ENCODE measurements at places on chromosomes 7 and 10.
A peak's percentile ranks its signal among the peaks of the same experiment; 100 is the strongest.

DNA sequence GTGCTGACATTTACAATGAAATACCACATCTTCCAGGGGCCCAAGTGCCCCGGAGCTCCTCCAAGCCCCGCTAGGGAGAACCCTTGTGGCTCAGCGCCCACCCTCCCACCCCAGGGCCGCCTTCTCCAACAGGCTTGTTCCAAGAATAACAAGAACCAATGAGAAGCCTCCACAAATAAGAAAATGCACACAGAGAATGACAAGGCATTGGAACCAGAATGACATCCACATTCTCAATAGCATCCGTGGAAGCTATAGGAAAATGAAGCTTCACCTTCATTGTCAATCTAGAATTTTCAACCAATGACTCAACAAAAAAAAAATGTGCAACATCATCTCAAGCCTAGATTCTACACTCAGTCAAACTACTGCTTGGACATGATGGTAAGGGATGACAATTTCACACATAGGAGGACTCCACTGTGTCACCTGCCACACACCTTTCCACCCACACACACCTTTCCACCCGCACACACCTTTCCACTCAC lies 50.4 kb upstream of the PPP2R2D start:
- no peak for DNase-seq

DNA sequence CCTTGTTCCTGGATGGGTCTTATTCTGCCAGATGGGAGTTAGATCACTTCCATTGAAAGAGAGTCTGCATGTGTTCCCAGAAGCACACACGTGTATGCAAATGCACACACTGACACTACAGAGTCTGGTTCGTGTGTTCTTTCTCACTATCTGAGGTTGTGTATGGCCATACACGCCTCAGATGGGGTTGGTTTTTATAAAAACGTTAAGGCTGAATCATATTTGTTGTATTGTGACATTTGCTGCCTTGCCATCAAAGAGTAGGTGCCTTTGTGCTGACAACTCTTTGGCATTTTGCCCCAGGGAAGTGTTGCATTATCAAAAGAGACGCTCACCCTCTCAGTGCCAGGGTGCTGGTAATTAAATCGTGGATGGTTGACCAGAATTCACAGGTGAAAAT lies 37.7 kb upstream of the HDAC9 start:
- no peak for DNase-seq

DNA sequence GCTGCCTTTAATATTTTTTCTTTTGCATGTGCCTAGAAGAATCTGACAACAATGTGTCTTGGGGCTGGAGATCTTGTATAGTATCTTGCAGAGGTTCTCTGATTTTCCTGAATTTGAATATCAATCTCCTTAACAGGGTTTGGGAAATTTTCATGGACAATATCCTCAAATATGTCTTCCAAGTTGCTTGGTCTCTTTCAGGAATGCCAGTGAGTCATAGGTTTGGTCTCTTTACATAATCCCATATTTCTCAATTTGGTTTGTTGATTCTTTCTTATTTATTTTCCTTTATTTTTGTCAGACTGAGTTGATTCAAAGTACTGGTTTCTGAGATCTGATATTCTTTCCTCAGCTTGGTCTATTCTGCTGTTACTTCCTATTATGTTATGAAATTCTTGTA lies 208.7 kb upstream of the GLI3 start:
- no peak for DNase-seq

DNA sequence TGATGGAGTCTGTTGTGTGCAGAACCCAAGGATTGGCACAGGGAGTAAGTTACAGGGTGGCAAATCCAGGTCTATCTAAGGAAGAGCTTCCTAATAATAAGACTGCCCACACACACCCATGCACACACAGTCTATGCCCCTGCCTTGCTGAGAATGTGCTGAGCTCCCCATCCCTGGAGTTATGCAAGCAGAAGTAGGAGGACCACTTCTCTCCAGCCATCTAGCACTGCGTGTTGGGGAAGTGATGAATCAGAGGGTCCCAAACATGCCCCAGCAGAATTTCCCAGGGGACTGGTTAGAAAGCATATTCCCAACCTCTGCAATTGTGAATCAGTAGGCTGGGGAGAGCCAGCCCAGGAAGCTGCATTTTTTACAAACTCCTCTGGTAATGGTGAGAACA lies 117.2 kb downstream of the CDH23 start:
- DNase-seq: no peak

DNA sequence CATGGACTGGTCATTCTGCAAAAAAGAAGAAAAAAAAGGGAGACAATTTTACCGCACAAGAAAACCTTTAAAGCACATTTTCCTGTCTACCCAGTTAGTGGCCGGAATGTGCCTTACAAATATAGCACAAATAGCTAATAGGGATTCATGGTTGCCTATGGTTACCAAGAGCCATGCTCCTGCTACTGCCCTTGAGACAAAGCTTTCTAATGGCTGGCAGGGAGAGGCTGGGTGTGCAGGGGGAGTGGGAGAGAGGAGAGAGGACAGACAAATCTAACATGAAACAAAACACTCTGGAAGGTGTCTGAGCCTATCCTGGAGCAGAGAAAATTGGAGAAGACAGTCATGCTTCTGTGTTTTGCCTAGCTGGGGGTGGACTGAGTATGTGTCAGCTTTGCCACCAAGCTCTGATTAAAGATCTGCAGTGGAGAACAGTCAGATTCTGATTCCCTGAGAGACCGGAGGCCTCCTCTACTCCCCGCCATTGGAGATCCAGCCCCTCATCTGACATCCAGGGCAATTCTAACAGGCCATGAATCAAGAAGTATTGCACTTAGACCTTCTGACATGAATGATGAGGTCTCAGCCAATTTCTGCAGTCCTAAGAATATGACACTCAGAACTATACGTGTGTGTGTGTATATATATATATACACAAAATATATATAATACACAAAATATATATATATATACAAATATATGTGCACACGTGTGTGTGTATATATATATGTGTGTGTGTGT lies 80.2 kb downstream of the PRTFDC1 start:
- no peak for DNase-seq

DNA sequence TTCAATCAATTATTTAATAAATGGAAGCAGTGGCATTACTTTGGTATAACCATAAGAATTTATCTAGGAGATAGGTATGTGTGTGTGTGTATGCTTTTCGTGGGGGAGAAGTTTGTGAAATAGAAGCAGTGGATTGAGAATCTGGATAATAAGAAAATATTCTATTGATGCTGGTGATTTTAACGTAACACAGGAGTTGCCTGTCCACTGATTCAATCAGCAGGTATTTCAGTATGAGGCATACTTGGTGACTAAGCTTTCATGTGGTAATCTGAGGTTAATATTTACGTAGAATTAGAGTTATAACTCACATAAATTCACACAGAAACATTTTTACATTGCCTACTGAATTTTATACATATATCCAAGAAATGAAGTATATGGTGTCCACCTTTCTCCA lies 568.0 kb downstream of the ZWINT start:
- DNase-seq: peak; percentile 30

GRCh38 chr7:106763717-106764116 lies 101.4 kb upstream of the PIK3CG start:
- no peak for DNase-seq

- DNase-seq: no peak
Observed at GRCh38 chr10:44854693-44855350, 56.3 kb upstream of the TMEM72 start.

GRCh38 chr10:50991456-50992355 lies 82.6 kb upstream of the PRKG1 start:
- DNase-seq: no peak

GRCh38 chr7:88801046-88801445 lies 5.5 kb upstream of the TEX47 start:
- DNase-seq: no peak

GRCh38 chr7:98294798-98295382 lies 13.4 kb downstream of the BRI3 start:
- DNase-seq: no peak

DNA sequence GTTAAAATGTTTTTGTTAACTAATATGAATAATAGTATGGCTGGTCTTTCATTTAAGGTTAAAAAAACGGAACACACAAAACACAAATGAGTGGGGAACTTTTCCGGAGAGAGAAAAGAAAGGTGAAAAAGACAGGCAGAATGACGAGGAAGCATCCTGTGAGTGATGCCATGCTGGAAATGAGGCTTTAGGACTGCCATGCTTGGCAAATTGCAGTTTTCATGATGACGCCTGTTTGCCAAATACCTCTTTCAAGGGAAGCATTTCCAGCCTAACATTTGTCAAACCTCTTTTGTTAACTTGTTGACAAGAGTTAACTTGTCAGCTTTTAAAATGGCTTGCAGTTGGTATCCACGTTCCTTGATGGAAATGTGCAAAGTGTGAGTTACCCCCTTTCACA lies 127.5 kb downstream of the RSU1 start:
- DNase-seq: no peak

DNA sequence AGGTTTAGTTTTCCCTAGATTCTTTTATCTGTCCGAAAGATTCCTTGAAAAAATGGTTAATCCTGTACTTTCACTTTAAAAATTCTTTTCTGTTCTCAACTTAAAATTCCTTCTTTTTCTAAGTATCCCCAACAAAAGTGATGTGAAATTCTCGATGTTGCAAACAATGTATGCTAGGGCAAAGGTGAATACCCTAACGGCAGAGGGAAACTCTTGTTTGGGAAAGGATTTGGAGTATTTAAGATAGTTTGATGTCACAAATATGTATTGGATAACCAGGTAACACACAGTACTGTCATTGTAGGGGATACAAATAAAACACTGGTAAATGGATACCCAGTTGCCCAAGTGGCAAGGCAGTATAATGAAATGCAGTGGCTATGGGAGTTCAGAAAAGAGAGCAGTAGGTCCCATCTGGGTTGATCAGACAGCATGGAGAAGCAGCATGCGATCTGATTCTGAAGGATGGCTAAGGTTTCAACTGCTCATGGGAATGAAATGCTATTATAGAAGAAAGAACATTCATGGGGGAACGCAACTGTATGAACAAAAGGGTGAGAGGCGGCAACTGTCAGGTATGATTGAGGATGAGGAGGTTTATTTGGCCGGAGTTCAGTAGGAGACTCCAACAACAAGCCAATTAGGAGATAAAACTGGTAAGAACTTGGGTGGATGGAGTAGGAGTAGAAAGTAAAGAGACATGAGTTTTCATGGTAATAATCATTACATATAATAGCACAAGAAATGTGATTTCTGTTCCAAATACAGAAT lies 3.2 kb upstream of the EPC1 start:
- no peak for DNase-seq

GRCh38 chr10:45023426-45023825 lies 22.7 kb downstream of the ZNF22 start:
- no peak for DNase-seq

DNA sequence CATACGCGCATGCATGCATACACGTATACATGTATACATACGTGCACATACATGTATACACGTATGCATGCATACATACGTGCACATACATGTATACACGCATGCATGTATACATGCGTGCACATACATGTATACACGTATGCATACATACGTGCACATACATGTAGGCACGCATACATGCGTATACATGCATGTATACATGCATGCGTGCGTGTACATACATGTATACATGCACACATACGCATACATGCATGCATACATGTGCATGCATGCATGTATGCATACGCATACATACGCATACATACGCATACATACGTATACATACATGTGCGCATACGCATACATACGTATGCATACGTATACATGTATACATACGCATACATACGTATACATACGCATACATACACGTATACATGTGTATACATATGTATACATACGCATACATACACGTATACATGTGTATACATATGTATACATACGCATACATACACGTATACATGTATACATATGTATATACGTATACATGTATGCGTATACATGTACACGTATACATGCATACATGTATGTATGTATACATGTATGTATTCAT lies 19.0 kb upstream of the MTURN start:
- no peak for DNase-seq

GRCh38 chr7:42237811-42238541 lies 967 bp upstream of the GLI3 start:
- DNase-seq: no peak

DNA sequence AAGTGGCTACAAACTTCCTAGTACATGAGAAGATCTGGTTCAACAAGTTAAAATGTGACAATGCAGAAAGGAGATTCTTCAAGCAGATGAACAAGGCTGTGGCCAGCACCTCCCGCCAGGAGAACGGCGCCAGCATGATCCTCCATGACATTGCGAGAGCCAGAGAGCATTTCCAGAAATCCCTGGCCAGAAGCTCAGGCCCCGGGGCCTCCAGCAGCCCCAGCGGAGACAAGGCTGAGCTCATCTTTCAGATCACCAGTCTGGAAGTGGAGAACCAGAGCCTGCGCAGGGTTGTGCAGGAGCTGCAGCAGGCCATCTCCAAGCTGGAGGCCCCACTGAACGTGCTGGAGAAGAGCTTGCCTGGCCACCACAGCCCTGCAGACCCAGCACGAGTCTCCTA lies 40.1 kb upstream of the ZNF273 start:
- DNase-seq: no peak

DNA sequence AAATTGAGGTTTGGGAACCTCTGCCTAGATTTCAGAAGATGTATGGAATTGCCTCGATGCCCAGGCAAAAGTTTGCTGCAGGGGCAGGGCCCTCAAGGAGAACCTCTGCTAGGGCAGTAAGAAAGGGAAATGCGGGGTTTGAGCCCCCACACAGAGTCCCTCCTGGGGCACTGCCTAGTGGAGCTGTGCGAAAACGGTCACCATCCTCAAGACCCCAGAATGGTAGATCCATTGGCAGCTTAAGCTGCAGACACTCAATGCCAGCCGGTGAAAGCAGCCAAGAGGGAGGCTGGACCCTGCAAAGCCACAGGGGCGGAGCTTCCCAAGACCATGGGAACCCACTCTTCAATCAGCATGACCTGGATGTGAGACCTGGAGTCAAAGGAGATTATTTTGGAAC lies 15.0 kb upstream of the TFEC start:
- DNase-seq: no peak

DNA sequence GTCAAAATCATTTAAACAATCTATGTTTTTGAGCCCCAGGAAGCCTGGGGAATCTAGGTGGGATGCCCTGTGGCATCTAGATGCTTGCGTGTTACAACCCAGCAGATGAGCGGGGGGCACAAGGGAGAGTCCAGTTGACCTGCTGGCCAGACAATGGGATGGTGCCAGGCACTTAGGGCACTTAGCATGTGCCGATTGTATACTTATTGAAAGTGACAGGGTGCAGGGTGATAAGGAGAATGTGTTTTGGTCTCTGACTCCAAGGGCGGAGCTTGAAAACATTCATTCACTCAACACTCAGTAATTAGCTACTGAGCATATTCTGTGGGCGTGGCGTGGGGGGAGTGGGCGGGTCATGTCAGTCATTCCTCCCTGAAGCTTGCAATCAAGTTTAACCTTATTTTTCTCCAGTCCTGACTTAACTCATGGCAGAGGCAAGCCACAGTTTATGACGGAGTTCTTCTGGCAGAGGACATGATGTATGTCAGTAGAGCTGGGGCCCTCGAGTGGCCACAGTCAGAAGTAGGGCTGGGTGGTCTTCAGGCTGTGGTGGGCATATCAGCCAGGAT lies 115.1 kb downstream of the PRKCQ start:
- no peak for DNase-seq

DNA sequence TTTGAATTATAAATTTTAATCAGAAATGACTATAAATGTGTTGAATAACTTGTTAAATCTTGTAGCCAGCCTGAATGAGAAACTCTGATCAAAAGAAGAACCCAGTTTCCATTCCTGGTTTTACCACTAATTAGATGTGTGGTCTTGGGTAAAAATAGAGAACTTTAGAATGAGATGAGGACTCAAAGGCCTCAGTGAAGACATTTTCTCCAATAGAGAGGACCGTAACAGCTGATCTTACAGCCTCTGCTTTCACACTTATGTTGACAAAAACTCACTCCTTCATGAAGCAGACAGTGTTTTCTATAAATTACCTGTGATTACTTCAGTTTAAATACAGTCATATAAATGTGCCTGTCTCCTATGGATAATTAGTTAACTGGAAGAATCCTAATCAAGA lies 200.1 kb upstream of the MEOX2 start:
- no peak for DNase-seq
